ENCODE measurements at places on chromosomes 2 and 18. TPM values are rescaled to one million over a fixed set of nuclear protein-coding genes. Genes with fewer than 3 reads are reported as not detected.

DNA sequence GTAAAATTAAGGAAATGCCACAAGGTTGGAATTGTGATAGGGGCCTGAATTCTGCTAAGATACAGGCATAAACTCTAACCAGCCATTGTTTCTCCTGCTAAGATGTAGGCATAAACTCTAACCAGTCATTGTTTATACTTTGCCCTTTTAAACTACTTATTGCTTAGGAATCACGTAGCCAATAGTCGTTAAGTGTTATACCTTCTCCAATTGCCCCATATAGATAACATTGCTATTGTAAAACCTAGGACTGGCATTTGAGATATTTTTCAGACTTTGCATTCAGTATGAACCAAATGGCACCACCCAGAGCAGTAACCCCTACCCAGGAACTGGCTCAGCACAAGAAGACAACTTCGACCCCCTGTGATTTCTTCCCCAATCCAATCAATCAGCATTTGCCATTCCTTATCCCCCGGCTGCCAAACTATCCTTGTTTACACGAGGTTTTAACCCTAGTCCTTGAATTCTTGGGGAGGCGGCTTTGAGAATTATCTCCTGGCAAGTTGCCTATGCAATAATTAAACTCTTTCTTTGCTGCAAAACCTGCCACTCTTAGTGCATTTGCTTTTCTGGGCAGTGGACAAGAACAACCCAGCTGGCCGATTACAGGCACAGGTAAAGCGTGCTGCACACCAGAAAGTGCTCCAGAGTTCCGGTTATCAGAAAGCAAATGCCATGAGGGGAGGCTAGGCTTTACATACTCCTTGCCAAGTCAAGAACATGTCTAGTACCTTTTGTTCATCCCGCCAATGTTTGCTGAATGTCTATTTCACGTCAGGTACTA, 167.6 kb downstream of the LAMA1 start:
- no peak for DNase-seq

DNA sequence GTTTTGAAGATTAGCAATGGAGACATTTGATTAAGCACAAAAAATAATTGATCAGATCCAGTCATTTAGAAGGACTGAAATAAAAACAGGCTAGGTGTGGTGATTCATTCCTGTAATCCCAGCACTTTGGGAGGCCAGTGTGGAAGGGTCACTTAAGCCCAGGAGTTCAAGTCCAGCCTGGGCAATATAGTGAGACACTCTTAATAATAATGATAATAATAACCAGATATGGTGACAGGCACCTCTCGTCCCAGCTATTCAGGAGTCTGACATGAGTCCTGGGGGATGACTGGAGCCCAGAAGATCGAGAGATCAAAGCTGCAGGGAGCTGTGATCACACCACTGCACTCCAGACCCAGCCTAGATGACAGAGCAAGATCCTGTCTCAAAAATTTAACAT, 3.5 kb upstream of the FN1 start:
- DNase-seq, result peak; percentile 17

DNA sequence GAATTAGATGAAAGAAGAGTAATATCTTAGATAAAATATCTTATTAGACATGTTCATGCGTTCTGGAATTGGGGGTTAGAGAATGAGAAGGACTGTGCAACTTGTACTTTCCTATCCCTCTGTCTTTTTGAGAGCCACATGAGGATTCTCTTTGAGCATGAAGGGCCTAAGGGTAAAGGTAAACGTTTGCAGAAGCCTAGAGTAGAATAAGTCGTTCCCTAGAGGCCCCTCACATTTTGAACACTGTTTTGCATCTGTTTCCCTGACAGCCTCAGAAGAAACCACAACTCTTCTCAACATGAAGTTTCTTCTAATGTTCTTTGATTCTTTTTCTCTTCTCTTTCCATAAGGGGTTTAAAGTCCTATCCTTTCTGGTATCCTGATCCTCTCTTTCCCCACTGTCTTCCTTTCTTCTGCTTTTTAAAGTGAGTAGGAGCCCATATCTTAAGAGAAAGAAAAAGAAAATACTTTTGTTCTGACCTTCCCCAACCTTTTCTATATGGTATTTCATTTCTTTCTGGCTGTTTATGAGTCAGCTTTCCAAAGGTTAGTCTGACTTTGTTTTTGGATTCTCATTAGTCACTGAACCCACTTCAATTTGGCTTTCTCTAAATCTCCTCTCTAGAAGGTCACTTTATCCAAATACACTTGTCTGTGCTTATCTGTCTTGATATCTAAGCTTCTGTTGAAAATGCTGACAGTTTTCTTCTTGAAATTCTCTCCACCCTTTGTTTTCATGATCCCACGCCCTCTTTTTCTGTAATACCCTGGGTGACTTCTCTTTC, 34.8 kb downstream of the PPP1R1C start:
- DNase-seq, result peak; percentile 45

DNA sequence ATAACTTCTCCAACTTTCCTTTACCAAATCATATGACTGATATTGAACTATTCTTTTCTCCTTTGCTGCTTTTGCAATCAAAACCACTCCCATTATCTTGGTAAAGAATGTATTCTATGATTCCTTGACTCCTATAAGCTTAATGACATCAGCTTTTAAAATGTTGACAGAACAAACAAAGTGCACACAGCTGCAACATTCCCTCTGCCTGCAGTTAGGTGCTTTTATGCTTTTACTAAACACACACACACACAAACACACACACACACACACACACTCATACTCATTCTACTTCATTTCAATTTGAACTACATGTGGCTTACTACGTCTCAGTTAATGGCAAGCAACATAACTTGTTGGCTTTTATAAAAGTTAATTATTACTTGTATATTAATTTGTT, 946.6 kb downstream of the DPP10 start:
- DNase-seq, result no peak

GRCh38 chr18:30177056-30177455, 865.5 kb downstream of the DSC3 start:
- peak; percentile 31 for DNase-seq

GRCh38 chr18:63040788-63041410, 278.7 kb downstream of the BCL2 start:
- DNase-seq, result no peak

The FOXD4L1 gene
- polyA plus RNA-seq, result not detected

The CCDC68 gene
- polyA plus RNA-seq, result 0.18 TPM
